T-cell (primary cell): ENCODE measurements at places on chromosomes 16 and 17.

DNA sequence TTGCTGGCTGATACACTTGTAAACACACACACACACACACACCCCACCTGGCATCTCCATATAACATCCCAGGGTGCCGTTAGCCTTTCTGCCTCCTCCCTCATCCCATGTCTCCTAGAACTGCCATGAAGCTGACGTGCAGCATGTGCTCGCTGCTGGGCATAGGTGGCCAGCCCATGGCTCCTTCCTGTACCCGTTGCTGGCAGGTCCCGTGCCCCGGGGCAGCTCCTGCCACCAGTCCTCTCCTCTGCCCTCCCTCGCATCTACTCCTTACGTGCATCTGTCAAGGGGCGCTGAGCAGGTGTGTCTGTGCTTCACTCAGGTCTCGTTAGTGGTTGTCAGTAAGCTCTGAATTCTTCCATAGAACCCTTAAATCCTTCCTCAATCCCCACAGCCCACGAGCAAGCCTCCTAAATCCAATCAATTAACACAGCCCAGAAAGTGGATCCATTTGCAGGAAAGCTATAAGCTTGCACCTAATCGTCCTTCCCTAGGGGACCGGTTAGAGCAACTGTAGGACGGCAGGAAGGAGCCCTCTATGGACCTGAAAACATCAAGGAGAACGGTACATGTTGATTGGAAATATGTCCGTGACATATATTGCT lies 218.1 kb upstream of the FOXF1 start:
- no peak for DNase-seq

- no peak for DNase-seq
Measured at GRCh38 chr17:76642994-76643393, 563 bp downstream of the ST6GALNAC1 start.

GRCh38 chr17:62891659-62892058 lies 74.4 kb upstream of the TANC2 start:
- no peak for DNase-seq

DNA sequence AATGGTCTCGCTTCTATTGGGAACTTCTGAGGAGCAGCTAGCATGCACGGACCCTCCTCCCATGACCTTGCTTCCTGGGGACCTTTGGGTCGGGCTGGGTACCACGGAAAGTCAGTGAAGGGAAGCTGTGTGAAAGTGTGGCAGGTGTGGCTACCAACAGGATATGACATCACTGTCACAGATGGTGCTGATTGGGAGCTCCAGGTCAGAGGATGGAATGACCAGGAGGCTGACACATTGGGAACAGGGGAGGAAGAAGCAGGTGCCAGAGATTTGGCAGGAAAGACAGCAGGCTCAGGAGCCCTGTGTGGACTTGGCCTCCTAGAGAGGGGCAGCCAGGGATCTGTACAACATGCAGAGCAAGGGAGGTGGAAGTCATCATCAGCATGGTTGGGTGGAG lies 34.0 kb downstream of the CPNE2 start:
- DNase-seq, result no peak

GRCh38 chr16:27645396-27645795 lies 95.5 kb downstream of the KATNIP start:
- no peak for DNase-seq
